ENCODE measurements at places on chromosomes 7 and 10.

GRCh38 chr7:28808796-28809533 lies 149.2 kb downstream of the TRIL start:
- no peak for DNase-seq

DNA sequence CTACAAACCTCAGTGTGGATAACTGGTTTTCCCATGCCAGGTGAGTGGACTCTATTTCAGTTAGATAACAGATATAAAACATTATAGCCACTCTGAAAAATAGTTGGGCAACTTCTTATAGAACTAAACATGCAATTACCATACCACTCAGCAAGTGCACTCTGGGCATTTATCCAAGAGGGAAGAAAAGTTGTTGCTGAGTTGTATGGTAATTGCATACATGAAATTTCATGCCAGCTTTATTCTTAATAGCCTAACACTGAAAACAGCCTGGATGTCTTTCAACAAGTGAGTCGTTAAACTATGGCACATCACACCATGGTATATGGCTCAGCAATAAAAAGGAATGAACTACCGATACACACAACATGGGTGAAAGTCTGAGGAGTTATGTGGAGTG lies 10.6 kb upstream of the UPP1 start:
- no peak for DNase-seq

DNA sequence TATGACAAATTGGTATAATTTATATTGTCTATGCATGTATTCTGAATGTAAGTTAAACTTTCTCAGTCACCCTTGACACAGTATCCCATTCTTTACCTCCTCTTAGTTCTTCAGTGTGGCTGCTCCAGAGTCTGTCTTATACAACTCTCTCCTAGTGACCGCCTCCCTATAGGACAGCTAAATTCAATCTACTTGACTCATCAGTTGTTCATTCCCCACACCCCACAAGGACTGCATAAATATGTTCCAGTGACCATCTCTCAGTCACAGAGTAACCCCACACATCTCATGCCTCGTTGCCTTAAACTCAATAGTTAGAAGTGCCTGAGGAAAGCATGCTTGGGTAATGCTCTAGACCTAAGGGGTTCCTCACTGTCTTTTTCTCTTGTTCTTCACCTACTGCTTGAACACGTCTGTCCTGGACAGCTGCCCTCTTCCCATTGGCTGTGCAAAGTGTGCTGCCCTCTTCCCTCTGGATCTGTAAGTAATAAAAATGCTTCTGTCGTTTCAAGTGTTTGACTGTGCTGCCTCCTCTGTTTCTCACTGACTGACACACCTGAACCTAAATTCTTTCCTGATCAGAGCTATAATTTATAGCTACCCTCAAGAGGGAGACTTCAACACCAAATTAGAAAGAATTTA lies 494.6 kb upstream of the GRM3 start:
- DNase-seq = no peak

- DNase-seq = no peak
Measured at GRCh38 chr10:46525824-46526681, 30.4 kb downstream of the GPRIN2 start.

DNA sequence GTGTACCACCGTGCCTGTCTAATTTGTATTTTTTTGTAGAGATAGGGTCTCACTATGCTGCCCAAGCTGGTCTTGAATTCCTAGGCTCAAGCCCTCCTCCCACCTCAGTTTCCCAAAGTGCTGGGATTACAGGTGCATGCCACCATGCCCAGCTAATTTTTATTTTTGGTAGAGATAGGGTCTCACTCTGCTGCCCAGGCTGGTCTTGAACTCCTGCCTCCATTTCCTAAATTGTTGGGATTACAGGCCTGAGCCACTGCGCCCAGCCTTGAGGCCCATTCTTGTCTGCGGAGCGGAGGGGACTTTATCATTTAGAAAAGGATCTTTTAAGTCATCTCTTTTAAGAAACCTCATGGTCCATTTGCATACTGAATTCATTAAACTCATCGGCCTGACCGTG lies 221.4 kb upstream of the SH2B2 start:
- no peak for DNase-seq

GRCh38 chr10:17115683-17116082 lies 13.9 kb downstream of the CUBN start:
- no peak for DNase-seq

GRCh38 chr7:137829337-137829992 lies 17.3 kb downstream of the DGKI start:
- DNase-seq = no peak

GRCh38 chr7:118573085-118573484 lies 348.6 kb downstream of the ANKRD7 start:
- no peak for DNase-seq

- DNase-seq = no peak
Measured at GRCh38 chr7:129821476-129821875, 131.3 kb downstream of the UBE2H start.

All from T-helper 1 cell (primary cell).